ENCODE measurements at places on chromosomes 16 and 17.

DNA sequence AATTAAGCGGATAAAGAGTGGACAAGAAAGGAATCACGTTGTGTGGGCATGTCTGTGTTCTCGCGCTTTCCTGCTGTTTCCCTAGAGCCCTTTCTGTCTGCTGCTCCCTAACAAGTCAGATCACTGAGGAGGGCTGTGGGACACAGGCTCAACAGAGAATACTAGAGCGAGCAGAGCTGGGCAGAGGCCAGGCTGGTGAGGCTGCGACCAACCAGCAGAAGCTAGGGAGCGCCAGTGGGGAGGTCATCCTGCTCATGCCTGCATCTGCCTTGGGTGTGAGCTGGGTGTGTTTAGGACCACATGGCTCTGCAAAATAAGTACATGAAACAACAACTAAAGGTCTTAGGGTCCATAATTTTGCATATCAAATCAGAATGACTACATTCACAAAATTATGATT is 11.5 kb upstream of the FOXJ1 start:
- DNase-seq: no peak

- no peak for DNase-seq
Measured at GRCh38 chr16:2490190-2491105, 15.5 kb downstream of the TBC1D24 start.

DNA sequence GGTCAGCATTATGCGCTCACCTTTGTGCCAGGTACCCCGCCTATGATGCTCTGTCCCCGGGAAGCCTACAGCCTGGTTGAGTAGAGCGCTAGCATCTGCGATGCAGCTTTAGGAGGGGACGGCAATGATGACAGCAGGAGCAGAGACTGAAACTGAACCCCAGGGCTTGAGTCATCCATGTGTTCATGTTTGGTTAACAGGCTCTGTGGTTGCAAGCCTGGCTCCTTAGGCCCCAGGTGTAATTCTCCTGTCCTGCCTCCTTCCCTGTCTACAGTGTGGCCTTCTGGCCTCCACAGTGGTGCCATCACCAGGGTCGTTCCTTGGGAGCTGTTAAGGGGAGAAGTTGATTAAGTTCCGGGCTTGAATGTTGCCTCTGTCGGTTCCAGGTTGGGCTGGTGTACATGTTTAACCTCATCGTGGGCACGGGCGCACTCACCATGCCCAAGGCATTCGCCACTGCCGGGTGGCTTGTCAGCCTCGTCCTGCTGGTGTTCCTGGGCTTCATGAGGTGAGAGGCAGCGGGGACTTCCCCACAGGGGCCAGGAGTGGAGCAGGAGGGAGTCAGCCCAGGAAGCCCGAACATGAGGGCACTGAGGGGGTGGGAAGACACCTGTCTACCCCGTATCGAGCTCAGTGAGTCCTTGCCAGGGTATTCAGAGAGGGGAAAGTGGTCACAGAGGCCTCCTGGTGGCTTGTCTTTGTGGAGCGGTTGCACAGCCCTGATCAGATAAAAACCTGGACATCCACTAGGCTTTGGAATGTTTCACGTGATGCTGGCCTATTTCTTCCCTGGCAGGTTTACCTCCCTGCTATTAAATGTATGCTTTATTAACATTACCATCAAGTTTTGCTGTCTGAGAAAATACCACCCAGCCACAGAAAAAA is 9.2 kb upstream of the NAT9 start:
- no peak for DNase-seq

DNA sequence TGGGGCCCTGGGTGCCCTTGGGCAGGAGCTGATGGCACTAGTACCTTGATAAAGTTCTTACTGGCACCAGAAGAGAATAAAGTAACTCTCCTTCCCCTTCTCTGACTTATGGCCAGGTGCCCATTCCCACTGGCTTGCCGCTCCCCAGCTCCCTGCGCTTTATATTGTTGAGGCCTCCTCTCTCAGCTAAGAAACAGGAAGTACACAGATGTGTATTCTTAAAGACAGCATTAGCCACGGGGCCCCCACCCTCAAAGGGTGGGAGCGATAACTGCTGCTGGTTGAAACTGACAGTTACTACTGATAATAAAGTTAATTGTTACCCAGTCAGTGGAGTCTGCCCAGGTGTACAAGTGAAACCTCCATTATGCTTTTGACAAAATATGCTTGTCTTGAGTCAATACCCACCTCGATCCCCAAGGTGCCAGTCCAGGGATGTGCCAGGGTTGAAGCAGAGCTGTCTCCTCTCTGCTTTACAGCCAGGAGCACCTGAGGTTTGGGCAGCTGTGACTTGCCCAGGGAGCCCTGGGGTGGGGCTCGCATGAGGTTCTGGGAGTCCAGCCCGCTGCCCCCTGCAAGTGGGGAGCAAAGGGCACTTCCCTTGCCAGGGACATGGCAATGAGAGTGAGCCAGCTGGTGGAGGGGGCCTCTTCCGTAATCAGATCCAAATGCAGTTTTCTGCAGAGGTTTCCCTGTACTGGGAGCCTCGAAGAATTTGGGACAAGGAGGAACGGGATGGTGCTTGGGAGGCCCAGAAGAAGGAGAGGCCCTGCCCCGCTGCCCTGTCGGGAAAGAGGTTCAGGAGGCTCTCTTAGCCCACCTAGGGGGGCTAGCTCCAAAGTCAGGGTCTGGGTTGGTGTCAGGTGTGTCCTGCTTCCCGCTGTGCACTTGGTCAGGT is 5.4 kb upstream of the CLDN9 start:
- DNase-seq: no peak

GRCh38 chr17:40909351-40909750 is 24.3 kb upstream of the KRT20 start:
- DNase-seq: peak; percentile 83

DNA sequence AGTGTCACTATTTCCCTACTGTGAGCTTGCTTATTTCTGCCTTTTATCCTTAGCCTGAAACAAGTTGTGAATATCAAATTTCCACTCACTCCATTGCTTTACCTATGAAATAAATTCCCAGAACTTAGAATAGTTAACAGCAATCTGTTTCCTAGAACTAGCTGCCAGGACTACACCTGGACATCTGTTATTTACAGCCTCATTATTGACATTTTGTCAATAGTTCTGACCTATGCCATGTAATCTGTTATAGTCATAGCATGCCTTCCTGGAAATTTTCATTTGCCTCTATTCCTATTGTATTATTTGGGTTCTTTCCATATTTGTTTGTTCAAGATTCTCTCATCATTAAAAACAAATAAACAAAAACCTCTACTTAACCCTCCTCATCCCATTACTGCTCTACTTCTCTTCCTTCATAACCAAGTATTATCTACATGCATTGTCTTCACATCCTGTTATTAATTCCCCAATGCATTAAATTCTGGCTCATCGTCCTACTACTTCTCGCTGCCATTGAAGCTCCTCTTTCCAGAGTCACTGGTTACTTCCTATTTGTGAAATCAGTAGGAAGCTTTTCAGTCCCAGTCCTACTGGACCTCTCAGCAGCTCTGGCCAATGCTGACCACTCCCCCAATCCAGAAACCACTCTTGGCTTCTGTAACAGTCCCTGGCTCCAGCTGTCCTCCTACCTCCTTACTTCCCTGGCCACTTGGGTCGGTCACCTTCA is 55.3 kb downstream of the PIGL start:
- no peak for DNase-seq

DNA sequence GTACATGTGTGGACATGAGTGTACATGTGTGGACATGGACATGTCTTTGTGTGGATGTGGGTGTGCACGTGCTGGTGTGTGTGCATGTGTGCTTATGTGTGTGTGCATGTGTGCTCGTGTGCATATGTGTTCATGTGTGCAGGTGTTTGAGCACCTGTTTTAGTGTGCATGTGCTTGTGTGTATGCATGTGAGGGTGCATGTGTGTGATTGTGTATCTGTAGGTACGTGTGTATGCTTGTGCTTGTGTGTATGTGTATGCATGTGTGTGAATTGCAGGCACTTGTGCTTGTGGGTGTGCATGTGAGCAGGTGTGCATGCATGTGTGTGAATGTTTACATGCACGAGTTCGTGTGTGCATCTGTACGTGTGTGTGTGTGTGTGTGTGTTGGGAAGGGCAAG is 300.6 kb upstream of the EEF2KMT start:
- no peak for DNase-seq

- no peak for DNase-seq
Measured at GRCh38 chr16:4494746-4495490, 18.7 kb downstream of the HMOX2 start.

DNA sequence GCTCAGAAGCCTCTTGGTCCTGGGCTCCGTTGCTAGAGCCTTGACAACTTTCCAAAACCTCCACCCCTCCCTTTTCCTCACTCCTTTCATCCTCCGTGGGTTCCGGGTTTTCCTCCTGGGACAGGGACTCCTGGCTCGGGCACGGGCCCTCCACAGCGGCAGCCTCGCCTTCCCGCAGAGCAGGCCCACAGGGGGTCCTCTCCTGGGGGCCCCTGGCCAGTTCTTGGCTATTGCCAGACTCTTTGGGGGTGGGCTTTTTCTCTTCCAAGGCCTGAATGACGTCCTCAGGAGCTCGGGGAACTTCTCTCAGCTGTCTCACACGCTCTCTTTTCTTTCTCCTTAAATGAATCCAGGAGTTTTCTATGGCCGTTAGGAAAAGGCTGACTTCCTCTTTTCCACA is 19.3 kb upstream of the MNT start:
- peak; percentile 42 for DNase-seq

DNA sequence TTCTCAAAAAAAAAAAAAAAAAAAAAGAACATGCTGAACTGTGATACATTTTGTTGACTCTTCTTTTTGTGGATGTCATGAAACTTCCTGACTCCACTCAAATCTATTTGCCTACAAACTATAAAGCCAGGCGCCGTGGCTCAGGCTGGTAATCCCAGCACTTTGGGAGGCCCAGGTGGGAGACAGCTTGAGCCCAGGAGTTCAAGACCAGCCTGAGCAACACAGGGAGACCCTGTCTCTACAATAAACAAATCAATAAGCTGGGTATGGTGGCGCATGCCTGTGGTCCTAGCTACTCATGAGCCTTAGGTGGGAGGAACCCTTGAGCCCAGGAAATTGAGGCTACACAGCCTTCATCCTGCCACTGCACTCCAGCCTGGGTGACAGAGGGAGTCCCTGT is 1.5 kb upstream of the NT5C start:
- no peak for DNase-seq

GRCh38 chr16:1003391-1004347 is 22.1 kb downstream of the SOX8 start:
- no peak for DNase-seq

- peak; percentile 44 for DNase-seq
Measured at GRCh38 chr17:65324611-65325342, 187.6 kb downstream of the RGS9 start.

DNA sequence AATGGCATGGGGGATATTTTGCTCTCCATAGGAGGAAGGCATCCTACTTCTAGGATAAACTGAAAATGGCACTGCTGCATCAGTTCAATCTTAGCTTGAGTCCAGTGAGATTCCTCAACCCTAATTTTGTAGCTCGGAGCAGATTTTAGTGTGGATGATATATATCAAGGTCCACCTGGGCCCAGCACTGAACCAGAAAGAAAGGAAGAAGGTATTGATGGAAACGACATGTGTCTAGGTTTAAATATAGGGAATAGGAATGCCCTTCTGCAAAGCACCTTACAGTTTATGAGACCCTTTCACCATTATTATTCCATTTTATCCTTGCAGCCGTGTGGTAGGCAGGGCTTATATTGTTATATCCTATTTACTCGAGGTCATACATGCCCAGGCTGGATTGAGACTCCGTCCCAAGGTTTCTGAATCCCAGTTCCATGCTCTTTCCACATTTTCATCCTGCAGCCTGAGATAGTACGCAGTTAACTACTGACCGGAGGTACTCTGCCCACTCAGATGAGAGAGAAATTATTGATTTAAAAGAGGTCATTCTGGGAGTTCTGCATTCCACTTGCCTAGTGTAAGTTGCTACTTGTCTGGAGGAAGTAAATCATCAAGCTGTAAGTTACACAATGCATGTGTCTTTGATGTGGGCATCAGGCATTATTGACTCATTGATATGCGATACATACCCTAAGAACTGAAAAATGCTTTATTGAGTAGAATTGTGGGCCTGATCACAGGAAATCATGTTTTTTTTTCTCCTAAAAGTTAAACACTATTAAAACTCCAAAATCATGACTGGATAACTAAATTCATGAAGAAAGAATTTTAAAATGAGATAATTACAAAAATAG is 10.1 kb downstream of the KRT39 start:
- no peak for DNase-seq

GRCh38 chr16:51464996-51465395 is 313.9 kb upstream of the SALL1 start:
- DNase-seq: no peak

DNA sequence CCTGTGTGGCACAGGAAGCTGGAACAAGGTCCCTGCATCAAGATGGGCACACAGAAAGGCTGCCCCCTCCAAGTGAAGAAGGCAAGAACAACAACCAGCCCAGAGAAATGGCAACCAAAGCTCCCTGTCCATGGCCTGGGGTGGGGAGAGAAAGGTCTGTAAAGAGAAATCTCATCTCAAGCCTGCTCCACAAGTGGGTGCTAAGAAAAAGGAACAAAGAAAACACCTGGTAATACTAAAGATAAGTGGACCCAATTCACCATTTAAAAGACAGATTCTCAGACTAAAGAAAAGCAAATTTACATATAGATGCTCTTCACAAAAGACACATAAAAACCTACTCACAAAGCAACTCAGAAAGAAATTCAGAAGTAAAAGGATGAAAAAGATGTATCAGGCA is 107.4 kb downstream of the PARN start:
- no peak for DNase-seq

GRCh38 chr17:78726513-78726912 is 55.6 kb downstream of the CYTH1 start:
- no peak for DNase-seq

DNA sequence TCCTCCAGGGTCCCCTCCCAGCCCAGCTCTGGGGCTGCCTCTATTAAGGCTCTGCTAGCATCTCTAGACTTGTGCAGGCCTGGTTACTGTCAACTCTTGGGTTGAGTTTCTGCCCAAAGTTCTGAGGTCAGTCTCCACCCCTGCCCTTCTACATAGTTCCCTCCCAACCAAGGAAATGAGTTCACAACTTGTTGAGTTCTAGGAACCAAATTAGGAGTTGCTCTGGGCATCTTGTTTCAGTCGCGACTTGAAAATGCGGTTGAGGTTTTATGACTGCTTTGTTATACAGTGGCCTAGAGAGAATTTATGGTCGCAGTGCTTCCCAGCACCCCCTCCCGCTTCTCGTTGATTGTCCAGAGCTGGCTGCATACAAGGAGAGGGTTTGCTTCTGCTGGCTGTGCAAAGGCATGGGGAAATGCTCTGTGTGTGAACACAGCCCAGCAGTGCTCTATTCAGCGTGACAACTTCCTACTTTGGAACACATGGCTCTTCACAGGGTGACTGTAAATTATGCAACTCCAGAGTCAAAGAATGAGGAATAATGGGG is 20.2 kb downstream of the GNAO1 start:
- peak; percentile 28 for DNase-seq

DNA sequence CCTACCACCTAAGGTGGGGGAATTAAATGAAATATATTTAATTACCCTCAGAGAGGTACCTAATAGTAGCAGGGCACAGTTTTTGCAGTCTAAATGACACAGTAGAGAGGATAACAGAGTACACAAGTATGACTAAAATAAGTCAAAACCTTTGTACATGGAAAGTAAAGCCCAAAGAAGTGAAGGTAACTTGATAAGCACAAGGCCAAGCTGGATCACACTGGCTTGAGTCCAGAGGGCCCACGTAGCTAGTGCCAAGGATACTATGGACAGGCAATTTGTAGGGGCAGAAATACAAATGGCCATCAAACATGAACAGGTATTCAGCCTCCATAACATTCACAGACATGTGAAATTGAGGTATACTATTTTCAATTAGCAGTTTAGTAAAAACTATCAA is 7.6 kb downstream of the MYO18A start:
- no peak for DNase-seq

Data from femur (tissue), 1 donor.